ENCODE measurements at places on chromosomes 12 and 14. TPM values are rescaled to one million over a fixed set of nuclear protein-coding genes. Genes with fewer than 3 reads are reported as not detected.

DNA sequence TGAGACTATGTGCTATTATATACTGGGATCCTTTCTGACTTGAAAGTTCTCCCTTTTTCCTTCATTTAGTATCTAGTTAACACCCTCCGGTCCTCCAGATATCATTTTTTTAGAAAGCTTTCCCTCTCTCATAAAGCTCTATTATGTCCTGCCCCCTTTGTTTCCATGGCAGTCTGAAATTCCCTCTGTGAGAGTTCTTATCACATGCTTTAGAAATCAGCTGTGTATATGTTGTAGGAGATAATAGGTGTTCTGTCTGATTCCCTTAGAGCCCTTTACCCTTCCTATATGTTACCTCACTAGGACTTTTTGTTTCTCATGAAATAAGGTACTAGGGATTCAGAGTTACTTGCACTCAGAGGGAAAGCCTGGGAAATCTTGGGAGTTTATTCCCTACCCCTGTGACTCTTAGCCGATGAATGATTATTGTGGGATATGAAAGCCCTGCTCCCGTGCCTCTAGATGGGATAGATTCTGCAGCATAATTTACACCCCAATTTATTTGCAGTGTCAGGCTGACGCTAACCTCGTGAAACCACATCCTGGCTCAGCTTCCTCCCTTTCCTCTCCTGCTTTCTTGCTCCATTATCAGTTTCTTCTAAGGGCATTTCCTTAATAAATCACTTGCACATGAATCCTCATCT lies 448.4 kb downstream of the MDGA2 start:
- no peak for DNase-seq

DNA sequence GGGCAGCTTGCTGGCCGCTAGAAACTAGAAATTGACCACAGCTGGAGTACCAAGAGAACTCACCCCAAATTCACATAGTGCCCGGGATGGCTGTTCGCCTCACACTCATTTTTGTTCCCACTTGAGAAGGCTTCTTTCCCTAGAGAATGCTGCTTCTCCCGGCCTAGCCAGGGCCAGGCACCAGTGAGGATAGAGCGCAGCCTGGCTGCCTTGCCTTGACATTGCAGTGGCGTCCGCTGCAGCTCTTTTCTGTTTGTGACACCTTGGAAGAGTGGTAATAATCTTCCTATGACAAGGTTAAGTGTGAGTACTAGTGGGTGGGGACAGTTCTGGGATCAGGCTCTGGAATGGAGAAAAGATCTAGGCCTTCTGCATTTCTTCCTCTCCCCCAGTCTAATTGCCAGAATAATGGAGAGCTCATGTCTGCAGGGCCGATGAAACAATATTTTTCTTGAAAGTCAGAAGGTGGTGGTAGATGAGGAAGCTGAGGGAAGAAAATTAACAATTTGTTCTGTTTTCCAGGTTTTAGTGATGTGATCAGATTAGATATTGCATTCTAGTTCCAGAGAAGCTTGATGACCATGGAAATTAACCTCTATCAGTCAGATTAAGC lies 3.7 kb downstream of the TMEM253 start:
- DNase-seq = peak; percentile 60

DNA sequence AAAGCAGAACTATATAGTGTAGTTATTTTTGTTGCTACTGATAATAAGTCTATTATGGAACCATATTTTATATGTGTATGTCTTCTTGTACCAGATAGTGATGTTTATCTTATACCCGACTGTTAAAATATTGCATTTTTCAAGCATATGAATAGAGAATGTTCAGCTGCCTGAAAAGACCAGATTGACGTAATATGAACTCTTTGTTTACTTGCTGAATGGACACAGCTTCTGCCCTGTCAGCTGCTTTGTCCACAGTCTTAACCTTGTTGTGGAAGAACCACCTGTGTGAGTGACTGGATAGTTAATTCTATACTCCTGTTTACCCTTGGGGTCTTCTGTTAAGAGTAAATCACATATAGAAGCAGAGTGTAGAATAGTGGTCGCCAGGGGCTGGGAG lies 109.3 kb downstream of the LGR5 start:
- DNase-seq = no peak

DNA sequence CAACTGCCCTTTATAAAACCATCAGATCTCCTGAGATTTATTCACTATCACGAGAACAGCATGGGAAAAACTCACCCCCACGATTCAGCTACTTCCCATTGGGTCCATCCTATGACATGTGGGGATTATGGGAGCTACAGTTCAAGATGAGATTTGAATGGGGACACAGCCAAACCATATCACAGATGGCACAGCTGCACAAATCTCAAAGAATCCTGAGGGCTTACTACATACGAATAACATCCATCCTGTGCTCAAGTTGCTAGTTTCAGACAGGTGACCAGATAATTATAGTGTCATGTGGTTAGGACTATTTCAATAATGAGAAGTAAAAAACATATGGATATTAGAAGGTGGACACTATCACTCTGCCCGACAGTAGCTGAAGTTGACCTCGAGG lies 211.2 kb downstream of the NUAK1 start:
- no peak for DNase-seq

DNA sequence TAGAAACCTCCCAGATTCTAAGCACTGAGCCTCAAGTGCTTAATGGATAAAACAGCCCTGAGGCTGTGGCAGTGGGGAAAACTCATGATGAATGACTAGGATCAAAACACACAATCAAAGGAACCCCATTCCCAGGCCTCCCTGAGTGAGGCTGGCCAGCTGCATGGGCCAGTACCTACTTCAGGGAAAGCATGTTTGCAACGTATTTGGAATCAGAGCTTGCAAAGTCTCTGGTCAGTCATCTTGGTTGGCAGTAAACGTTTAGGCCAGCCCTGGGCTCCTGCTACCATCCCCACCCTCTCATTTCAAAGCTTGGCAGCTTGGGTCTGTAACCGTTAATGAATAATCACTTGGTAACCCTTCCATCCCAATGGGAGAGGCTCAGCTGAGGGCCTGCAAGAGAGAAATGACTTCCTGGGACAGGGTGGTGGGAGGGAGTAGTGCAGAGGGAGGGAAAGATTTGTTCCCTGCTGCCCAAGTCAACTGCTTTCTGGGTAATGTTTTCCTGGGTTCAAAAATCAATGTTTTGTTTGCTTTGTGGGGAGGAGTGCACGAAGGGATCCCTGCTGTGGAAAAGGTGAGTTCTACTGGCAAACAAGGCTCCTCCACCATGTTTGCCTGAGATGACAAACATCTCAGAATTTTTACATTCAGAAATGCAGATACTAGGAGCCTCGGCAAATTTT lies 2.0 kb upstream of the RNASE8 start:
- DNase-seq = peak; percentile 16

DNA sequence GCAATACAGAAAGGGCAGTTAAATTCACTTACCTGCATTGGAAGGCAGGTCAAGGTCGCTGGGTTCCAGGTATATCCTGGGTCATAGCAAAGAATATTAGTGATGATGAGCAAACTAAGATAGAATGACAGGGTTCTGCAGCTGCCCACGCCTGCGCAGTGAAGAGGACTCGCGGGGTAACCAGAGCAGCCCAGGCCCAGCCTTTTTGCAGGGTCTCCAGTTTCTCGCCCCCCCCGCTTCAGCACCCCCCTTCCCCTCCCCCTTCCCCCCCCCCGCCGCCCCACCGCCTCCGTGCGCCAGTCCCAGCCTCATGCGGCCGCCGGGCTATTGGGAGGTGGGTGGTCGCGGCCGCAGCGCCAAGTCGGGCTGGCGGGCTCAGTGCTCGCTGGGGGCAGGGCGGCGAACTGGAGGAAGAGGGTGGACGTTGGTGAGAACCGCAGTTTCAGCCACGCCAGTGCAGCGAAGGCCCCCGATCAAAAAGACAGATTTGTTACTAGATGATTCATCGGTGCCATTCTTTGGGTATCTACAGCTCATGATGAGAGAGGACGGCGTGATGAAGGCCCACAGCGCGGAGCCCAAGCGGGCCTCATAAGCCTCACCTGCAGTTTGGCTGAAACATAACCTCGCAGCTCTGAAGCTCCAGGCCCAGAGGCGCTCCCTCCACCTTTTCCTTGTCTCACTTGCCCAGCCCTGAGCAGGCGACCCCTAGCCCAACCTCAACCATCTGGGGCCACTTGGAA lies 20.2 kb downstream of the SLC2A3 start:
- no peak for DNase-seq

DNA sequence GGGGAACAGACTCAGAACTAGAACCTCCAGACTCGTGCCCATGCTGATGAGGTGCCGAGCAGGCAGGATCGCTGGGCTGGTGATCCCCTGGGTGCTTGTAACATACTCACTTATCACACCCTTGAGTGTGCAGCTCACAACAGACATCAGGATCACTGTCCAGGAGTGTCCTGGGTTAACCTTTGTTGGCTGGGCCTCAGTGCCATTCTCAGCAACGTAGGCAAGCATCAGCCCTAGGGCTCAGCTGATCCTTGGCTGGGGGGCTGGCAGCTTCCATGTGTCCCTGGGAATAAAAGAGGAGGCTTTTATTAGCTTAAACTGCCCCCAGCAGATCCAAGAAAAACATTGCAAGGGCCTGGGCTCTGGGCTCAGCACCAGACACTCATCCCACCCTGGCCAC lies 1.6 kb downstream of the TMEM229B start:
- DNase-seq = no peak

GRCh38 chr14:74299061-74299545 lies 3.6 kb downstream of the ABCD4 start:
- DNase-seq = no peak

NDRG2 gene
- 17.5 TPM for total RNA-seq

GRCh38 chr12:42809226-42809625 lies 219.7 kb upstream of the PRICKLE1 start:
- DNase-seq = no peak

GRCh38 chr12:127205781-127206555 lies 1061.0 kb upstream of the TMEM132C start:
- DNase-seq = no peak

DNA sequence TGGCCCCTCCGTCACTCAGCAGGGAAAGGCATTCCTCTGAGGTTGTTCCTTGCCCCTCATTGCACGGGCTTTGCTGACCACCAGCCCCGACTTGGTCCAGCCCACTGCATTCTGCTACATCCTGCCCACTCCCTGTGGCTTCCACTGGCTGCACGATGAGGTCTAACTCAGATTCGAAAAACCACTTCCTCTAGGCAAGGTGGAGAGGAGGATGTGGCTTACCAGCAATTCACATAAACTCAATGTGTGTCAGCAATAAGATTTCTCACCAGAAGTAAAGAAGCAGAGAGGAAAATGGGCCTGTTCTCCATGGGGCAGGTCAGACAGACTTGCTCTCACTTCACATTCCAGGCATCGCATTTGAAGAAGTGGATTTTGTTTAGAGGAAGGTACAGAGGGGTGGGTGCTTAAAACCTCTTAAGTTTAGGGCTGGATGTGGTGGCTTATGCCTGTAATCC lies 14.7 kb downstream of the GPR68 start:
- DNase-seq = no peak

DNA sequence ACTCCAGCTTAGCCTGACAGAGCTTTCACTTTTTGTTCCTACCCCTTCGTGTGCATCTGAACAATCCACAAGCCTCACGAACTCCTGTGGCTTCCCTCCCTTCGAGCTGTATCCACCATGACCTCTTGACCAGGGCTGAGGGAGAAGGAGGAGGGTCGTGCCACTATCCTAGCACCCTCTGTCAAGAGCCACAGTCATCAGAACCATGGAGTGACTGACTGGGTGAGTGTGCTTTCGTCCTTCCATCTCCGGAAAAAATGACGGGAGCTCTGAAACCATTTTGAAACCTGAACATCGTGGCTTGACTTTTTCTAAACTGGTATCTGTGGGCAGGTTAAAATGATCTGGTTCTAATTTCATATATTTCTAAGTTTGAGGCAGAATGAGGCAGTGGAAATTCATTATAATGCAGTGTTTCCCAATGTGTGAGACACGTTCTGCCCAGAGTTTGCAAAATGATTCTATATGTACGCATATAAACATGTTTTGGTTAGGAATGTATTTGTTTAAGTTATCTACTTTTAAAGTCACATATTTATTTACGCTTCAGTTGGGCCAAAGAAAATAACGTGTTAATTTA lies 27.0 kb downstream of the IL26 start:
- DNase-seq = no peak

- no peak for DNase-seq
These were observed 653.9 kb upstream of the TMEM132C start for GRCh38 chr12:127613056-127613455.

DNA sequence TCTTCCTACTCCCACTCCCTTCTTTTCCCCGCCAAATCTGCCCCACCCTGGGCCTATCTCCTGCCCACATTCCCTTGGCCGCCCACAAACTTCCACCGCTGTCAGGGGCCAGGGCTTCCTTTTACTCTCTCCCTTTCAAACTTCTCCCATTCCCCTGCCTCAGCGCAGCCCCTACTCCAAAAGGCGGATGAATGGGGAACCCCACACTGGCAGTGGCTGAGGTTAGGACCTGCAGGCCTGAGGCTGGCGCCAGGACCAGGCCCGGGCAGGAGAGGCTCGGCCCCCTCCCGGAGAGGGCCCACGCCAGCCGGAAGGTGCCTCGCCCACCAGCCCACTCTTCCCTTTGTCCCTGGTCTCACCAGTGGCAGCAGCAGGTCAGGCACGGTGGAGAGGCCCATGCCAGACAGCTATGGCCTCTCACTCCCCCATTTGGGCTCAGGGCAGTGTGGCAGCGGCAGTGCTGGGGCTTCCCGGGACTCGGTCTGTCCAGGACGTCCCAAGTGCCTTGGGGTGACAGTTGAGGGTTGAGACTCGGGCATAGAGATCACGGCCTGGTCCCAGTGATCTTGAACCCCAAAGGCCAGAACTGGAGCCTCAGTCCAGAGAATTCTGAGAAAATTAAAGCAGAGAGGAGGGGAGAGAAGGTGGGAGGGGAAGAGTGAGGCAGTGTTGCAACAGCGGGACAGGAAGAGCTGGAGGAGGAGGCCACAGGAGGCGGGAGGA lies at the start of gene TNFRSF1A:
Gene TNFRSF1A (minus strand): TSS at position 660 of the 723 bp plus-strand sequence. CDS start 262 bp downstream, at position 398.
- DNase-seq = peak; percentile 81

DNA sequence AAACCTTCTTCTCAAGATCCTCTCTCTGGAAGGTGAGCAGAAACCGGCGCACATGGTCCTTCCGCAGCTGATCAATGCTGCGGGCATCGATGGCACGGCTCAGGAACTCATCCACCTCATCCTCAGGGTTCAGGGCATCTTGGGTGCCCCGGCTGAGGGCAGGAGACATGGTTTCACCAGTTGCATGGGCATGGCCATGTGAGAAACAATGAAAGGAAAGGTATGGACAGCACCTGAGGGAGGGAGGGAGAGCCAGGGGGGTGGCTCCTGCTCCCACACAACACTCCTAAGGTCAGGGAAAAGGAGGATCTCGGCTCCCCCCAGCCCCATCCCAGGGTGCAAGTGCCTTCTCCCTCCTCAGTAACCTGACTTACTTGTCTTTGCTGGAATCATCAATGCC lies 13.6 kb downstream of the ADCY6 start:
- no peak for DNase-seq

GRCh38 chr12:51959211-51959610 lies 7.7 kb downstream of the ACVR1B start:
- DNase-seq = no peak

- DNase-seq = no peak
These were observed 70.3 kb downstream of the ACTN1 start for GRCh38 chr14:68908803-68909202.

GRCh38 chr12:47805417-47805816 lies 14.3 kb downstream of the HDAC7 start:
- peak; percentile 30 for DNase-seq

NEUROD4 gene
- not detected for total RNA-seq

Data from MG63 (cell line).